ENCODE measurements at places on chromosomes 13 and 19.

- no peak for DNase-seq
These were observed 34.4 kb upstream of the IGFL1 start for GRCh38 chr19:46195104-46195503.

GRCh38 chr13:71323266-71323665 lies 543.7 kb downstream of the DACH1 start:
- DNase-seq, result no peak

DNA sequence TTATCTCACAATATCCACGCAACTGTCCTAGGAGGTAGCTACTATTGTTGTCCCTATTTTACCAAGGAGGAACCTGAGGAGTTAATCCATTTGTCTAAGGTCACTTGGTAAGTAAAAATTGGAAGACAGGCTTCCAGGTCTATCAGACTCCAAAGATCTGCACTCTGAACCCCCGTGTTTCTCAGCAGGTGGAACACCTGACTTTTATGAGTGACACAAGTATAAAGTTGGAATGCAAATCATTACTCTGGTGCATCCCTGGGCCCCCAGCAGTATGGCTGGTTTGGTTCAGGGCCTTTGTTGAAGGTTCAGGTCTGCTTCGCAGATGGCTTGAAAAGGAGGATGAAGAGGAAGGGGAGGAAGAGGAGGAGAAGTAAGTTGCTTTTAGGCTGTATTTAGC lies 46.0 kb downstream of the RGCC start:
- no peak for DNase-seq

- DNase-seq, result no peak
These were observed 211.9 kb downstream of the NALCN start for GRCh38 chr13:101204270-101205020.

DNA sequence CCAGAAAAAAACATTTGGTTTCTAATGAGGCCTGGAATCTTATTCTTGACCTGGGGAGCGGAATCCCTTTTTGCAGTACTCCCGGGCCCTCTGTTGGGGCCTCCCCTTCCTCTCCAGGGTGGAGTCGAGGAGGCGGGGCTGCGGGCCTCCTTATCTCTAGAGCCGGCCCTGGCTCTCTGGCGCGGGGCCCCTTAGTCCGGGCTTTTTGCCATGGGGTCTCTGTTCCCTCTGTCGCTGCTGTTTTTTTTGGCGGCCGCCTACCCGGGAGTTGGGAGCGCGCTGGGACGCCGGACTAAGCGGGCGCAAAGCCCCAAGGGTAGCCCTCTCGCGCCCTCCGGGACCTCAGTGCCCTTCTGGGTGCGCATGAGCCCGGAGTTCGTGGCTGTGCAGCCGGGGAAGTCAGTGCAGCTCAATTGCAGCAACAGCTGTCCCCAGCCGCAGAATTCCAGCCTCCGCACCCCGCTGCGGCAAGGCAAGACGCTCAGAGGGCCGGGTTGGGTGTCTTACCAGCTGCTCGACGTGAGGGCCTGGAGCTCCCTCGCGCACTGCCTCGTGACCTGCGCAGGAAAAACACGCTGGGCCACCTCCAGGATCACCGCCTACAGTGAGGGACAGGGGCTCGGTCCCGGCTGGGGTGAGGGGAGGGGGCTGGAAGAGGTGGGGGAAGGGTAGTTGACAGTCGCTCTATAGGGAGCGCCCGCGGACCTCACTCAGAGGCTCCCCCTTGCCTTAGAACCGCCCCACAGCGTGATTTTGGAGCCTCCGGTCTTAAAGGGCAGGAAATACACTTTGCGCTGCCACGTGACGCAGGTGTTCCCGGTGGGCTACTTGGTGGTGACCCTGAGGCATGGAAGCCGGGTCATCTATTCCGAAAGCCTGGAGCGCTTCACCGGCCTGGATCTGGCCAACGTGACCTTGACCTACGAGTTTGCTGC lies at the start of gene ICAM4:
TSS of gene ICAM4 (plus strand) at position 153 of the 935 bp plus-strand sequence. CDS start at position 211, 58 bp downstream.
- DNase-seq, result peak; percentile 40

GRCh38 chr19:45920458-45920857 lies 5.9 kb upstream of the NANOS2 start:
- no peak for DNase-seq

GRCh38 chr19:38362076-38362945 lies 12.1 kb upstream of the PSMD8 start:
- DNase-seq, result peak; percentile 86

DNA sequence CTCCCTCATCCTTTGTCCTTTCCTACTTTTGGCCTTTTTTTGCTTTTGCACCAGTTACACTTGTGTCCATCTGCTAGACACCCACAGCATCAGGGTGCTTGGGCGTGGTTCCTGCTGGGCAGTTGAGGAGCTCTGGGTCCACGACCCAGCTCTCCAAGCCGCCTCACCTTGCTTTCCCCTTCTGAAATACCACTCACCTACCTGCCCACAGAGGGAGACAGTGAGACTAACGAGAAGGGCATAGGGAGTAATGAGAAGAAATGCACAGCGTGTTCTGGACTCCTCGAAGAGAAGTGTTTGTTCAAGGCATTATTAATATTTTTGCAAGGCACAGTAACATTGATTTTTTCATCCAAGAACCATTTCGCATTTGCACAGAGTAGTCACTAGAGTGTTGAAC lies 92.9 kb downstream of the DNAJC15 start:
- DNase-seq, result no peak

DNA sequence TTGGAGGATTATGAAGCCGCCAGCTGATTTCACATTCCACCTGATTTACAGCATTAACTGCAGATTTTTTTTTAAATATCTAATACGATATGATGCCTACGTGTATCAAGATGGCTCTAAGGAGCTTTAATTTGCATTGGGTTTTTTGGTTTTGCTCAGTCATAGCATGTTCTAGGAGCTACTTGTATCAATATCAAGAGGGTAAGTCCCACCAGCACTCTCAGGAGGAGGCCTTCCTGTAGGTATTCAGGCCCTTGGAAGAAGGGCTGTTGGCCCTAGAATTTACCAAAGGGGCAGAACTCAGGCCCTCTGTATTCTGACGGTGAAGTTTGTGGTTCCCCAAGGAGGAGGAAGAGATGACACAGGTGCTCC lies 97.2 kb upstream of the IPO5 start:
- DNase-seq, result no peak

- peak; percentile 95 for DNase-seq
These were observed at the start of gene PLEKHF1 for GRCh38 chr19:29665215-29665825. PLEKHF1 (plus strand) TSS chr19:29665461; CDS start chr19:29673840, 8,379 bp downstream.

- peak; percentile 73 for DNase-seq
These were observed at the start of gene NEK3 for GRCh38 chr13:52159159-52159982. NEK3 (minus strand) TSS chr13:52159597; CDS start chr13:52156191, 3,406 bp downstream.

Data from nephron progenitor cell (in vitro differentiated cells).